ENCODE measurements at places on chromosomes 4 and X.
A peak's percentile ranks its signal among the peaks of the same experiment; 100 is the strongest.

GRCh38 chr4:13821522-13821921 lies 194.0 kb upstream of the BOD1L1 start:
- DNase-seq: no peak

DNA sequence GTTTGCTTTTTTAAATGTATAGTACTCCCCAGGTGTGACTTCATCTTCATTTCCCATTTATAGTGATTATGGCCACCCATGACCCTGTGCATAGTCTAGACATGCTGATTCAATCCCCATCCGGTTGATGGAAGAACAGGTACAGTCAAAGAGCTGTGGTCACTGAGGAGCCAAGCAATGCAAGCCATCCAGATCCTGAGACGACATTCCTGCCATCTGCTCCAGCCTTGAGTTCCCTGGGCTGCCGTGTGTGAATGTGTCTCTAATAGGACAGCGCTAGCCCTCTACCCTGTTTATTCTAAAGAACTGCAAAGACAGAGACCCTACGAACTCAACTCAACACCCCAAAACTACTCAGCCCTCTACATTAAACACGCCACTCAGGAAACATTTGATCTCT lies 1.7 kb downstream of the KCNIP4 start:
- no peak for DNase-seq

DNA sequence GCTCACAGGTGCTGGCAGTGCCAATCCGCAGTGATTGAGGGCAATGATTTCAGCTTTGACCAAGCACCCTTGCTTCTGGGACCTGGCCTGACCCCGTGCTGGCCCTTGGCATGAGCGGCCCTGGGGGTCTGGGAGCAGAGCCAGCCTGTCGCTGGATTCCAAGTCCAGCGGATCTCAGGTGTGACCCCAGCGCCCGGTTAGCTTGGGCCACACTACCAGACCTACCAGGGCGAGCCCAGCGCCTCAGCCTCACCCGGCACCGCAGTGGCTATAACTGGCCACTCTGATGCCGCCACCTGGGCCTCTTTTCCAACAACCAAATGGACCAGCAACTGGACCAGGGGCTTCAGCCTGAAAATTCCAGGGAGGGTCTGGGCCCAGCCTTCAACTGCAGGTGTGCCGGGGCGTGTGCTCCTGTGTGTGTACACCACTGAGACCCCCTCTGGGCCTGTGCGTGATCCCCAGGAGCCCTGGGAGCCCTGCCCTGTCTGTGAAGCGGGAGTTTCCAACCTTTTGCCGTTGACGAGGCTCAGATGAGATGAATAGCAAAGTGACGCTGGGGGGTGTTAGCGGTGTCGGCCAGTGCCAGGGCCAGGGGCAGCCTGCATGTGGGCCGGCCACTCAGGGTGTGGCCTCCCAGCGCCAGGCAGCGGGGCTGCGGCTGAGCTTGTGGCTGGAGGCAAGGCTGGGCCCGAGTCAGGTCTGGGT lies 658 bp downstream of the SH3TC1 start:
- DNase-seq: no peak

DNA sequence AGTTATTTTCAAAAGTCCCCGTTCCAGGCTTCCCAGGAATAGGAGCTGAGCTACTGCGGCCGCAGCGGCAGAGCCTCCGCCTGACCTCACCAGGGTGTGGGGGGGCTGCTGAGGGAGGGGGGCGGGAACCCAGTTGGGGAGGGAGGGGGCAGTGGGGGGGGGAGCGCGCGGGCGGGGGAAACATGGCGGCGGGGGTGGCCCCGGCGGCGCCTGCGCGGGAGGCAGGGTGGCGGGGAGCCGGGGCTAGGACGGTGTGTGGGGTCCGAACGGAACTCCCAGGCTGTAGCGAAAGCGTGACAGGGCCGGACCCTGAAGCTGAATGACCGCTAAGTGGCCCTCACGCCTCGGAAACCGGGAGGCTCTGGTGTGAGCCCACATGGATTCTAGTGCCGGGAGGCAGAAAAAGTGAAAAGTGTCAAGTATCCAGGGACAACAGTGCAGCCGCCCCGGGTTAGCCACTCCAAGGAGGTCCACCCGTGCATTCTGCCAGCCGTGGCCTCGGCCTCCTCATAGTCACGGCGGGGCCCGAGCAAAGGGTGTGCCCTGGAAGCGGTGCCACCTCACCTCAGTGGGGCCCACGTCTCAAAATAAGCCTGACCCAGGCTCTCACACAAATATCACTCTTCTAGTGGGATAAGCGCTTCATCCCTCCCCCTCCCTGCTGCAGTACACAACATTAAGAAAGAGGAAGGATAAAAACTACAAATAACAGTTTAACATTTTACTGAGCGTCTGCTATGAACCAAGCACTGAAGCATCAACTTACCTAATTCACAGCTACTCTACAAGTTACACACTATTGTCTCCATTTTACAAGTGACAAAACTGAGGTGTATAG lies at the start of gene KLHL13:
KLHL13 (minus strand) TSS at position 98 of the 838 bp plus-strand sequence. CDS start 88,337 bp downstream, outside the sequence.
- DNase-seq: peak; percentile 3

DNA sequence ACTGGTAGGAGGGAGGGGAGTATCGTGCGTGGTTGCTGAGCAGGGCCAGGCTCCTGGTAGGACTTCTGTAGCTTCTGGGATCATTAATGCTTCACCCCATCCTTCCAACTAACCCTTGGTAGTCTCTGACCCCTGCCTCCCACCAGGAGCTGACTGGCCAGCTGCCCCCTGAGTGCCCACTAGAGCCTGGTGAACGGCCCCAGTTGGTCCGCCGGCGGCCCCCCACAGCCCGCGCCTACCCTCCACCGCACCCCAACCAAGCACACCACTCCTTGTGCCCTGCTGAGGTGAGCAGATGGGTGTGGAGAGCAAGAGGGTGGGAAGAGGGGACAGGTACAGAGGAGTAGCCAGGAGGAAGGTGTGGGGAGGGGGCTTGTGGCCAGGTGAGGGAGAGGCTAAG lies 4.9 kb downstream of the CCDC120 start:
- DNase-seq: no peak

GRCh38 chr4:134915355-134915754 lies 713.8 kb upstream of the PABPC4L start:
- no peak for DNase-seq

GRCh38 chr4:144611850-144612249 lies 34.1 kb upstream of the HHIP start:
- no peak for DNase-seq

DNA sequence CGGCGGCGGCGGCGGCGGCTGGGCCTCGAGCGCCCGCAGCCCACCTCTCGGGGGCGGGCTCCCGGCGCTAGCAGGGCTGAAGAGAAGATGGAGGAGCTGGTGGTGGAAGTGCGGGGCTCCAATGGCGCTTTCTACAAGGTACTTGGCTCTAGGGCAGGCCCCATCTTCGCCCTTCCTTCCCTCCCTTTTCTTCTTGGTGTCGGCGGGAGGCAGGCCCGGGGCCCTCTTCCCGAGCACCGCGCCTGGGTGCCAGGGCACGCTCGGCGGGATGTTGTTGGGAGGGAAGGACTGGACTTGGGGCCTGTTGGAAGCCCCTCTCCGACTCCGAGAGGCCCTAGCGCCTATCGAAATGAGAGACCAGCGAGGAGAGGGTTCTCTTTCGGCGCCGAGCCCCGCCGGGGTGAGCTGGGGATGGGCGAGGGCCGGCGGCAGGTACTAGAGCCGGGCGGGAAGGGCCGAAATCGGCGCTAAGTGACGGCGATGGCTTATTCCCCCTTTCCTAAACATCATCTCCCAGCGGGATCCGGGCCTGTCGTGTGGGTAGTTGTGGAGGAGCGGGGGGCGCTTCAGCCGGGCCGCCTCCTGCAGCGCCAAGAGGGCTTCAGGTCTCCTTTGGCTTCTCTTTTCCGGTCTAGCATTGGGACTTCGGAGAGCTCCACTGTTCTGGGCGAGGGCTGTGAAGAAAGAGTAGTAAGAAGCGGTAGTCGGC lies 528 bp downstream of the FMR1 start:
- peak; percentile 4 for DNase-seq

DNA sequence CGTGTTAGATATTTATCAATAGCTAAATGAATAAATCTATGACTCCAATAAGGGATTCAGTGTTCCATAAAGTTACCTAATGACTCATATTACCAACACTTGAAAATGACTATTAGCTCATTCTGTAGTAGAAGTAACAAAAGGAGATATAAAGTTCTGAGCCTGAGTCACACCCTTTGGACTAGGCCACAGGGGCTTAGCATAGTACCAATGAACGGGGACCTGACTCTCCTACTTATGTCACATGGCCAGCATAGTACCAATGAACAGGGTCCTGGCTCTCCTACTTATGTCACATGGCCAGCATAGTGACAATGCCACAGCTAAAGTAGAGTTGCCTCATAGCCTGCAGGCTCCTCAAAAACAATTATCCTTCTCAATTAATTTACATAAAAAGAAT lies 43.7 kb downstream of the MAGEB16 start:
- no peak for DNase-seq

DNA sequence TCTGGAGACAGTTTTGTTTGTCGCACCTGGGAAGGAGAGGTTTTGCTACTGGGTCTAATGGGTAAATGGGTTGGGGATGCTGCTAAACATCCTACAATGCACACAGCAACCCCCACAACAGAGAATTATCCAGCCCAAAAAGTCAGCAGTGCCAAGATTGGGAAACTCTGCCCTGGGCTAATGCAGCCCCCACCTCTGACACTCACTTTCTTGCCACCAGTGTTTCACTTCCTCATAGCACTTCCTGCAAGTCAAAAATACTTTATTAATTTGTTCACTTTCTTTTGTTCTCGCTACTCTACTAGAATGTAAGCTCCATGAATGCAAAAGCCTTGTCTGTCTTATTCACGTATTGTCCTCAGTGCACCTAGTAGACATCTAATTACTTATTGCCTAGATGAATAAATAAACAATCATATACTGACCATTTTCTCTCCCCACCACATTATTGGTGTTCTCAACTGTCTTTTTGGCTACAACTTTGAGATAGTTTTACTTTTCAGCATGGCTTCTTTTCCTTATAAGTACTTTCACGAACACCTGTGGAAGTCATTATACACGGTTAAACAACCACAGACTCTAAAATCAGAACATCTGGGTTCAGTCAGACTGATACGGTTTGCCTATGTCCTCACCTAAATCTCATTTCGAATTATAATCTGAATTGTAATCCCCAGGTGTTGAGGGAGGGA lies 82.0 kb upstream of the PITX2 start:
- no peak for DNase-seq

DNA sequence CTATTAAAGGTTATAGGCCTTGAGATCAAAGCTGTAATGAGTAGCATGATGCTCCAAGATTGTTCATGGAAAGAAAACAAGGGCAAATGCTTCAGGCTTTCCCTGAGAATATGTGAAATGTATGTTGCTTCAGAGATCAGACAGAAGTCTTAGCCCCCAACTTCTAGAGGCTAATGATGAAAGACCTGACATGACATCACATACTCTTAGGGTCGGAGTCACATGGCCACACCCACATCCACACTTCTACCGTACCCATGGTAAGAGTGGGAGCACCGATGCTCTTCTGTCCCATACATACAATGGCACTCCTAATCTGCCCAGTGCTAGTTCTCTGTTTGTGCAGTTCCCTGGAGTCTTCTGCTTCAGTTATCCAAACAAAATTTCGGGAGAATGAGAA lies 111.9 kb upstream of the ACSL4 start:
- DNase-seq: no peak

- no peak for DNase-seq
These were observed 9.6 kb upstream of the MAP7D3 start for GRCh38 chrX:136260776-136261175.

- DNase-seq: no peak
These were observed 15.8 kb downstream of the DCUN1D4 start for GRCh38 chr4:51858605-51859202.

DNA sequence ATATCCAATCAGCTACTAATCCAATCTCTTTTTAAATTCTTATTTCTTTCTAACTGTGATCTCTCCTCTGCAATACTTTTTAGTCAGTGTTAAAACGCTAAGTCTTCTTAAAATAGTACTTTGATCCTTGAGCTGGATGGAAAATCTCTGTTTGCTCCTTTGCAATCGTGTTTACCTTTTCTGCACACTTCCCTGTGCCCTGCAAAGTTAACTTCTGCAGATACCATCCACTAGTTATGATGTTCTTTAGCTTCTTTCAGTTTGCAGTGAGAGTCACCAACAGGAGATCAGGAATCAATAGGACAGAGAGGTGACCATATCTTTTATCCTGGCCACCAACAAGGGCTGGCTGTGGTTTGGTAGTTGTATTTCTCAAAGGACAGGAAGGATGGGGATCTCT lies 391.5 kb downstream of the GASK1B start:
- no peak for DNase-seq

- no peak for DNase-seq
These were observed 17.2 kb downstream of the DHRSX start for GRCh38 chrX:2483398-2484060.

DNA sequence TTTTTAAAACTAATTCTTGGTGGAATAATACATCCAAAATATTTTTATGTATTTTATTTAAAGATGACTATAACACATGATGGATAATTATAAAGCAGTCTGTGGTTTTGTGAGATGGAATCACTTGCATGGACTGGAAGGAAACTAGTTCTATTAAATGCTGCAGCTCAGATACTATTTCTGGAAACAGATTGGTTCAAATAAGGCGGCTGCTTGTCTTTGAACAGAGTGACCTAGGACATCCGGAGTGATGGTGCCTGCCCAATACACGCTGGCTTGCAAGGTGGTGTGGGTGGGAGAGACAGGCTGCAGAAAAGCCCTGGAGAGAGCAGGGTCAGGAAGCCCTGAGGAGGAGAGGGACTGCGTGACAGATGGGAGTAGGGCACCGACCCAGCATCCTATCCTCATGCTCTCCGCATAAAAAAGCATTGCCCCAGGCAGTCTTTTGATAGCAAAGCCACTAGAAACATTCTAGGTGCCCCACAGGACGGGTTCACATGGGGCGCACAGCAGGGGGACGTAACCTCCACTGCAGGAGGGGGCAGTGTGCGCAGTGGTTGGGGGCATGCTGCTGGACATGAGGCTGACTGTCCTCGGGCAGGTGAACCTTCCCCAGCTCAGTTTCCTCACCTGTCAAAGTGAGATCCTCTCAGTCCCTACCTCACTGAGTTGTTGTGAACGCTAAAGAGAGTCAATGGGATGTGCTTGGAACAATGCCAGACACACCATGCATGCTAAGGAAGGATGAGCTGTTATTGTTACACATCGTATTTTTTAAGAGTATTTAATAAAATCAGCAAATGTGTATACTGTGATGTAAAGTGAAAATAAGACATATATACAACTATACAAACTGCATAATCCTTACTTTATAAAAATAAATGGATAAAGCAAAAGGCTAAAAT lies 71.3 kb downstream of the EVC2 start:
- DNase-seq: no peak
